SK-N-SH (cell line): ENCODE measurements at places on chromosomes 11 and 22. TPM values are rescaled to one million over a fixed set of nuclear protein-coding genes. Genes with fewer than 3 reads are reported as not detected.

The C11orf65 gene
- polyA plus RNA-seq = 0.07 and 0.29 TPM in 2 replicates

The DSCAML1 gene
- polyA plus RNA-seq = not detected in 2 replicates

The MYEOV gene
- polyA plus RNA-seq = 3.0 and 3.6 TPM in 2 replicates

The MISFA gene
- polyA plus RNA-seq = 2.3 and 2.4 TPM in 2 replicates

DNA sequence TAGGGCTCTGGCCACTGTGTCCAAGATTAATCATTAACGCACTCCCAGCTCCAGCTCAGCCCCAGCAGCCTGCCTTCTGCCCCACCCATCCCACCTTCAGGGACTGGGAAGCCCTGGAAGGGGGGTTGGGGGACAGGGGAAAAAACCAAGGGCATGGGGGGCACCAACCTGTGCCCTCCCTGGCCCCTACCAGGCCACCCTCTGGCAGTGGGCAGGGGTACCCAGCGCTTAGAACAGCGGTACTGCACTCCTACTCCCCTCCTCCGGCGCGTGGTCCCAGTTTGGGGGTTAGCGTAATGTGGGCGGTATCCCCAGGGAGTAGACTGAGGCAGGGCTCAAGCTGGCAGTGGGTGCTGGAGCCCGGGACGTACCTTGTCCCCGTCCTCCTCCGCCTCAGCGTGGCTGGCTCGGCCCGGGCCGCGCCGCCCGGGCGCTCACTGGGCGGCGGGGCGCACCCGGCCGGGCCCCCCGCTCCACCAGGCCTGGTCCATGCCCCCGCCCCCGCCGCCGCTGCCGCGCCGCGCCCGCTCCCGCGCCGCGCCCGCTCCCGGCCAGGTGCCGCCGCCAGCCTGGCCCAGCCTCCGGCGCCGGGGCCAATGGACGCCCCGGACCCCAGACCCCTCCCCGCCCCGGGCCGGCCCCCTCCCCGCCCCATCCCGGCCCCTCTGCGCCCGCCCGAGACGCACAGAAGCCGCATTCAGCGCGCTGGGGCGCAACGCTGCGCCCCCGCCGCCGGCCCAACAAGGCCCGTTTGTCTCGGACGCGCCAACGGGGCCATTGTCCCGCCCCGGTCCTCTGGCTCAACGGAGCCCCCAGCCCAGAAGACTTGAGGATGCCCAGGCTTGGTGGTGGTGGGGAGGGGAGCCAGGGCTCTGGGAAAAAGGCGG is at the start of gene GAL3ST1:
GAL3ST1 (minus strand) TSS at position 571 of the 887 bp plus-strand sequence. CDS start 17,273 bp downstream, outside the sequence.
- peak; percentile 89 for DNase-seq

DNA sequence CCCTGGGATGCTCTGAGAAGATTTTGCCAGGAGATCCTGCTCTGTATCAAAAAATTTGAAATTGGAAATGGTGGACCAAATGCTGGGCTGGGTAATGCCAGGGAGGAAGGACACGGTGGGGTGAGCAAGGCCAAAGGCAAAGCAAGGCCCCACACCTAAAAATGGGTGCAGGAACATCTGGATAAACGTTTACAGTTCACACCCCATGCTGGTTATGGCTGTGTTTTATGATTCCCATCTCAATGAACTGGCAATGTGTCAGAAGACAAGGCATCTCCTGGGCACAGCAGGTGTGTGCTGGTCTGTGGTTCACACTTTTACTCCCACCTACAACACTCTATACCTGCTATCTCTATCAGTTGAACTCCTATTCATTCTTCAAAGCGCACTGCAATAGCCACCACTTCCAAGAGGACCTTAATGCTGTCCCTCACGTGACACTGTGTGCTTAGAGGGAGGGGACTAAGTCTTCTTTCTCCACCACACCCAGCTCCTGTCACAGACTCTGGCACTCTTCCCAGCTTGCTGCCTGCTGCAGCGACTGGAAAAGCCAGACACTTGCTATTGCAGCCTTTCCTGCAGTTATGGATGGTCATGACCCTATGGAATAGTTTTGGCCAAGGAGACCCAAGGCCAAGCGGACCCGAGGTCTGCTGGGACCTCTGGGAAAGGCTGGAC is 277.5 kb downstream of the CTTN start:
- no peak for DNase-seq

DNA sequence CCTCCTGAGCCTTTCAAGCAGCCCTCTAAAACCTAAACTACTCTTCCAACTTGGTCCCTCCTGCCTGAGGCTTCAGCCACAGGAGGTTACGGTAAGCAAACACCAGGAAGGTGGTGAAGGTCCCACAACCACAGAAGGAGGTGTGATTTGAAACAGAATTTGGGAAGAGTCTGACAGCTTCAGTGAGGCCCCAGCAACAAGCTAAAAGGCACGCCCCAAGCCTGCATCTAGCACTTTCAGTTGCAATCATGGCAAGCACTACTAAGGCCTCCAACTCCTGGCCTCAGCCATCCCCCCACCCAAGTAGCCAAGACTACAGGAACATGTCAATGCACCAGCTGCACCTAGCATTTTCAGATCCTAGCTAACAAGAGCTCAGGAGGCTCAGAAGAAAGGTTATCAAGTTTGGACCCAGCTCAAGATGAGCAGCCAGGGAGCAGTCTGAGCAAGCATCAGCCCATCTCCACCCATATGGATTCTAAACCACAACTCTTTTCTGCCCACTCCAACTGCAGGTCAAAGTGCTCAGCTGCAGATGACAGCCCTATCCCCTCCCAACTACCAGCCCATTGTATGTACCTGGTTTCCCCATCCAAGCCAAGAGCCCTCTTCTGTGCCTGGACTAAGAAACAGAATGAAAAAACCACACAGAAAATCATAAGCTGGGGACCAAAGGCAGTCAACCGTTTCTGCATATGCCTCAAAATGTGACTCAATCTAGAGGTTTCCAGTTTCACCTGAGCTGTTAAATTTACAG is 10.4 kb upstream of the AHNAK start:
- no peak for DNase-seq

DNA sequence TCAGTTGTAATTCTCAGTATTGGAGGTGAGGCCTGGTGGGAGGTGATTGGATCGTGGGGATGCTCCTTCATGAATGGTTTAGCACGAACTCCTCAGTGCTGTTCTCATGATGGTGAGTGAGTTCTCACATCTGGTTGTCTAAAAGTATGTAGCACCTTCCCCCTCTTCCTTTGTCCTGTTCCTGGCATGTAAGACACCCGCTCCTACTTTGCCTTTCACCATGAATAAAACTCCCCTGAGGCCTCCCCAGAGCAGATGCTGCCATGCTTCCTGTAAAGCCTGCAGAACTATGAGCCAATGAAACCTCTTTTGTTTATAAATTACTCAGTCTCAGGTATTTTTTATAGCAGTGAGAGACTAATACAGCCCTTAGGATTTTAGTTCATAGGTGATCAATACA is 191.5 kb downstream of the MAML2 start:
- DNase-seq = no peak

DNA sequence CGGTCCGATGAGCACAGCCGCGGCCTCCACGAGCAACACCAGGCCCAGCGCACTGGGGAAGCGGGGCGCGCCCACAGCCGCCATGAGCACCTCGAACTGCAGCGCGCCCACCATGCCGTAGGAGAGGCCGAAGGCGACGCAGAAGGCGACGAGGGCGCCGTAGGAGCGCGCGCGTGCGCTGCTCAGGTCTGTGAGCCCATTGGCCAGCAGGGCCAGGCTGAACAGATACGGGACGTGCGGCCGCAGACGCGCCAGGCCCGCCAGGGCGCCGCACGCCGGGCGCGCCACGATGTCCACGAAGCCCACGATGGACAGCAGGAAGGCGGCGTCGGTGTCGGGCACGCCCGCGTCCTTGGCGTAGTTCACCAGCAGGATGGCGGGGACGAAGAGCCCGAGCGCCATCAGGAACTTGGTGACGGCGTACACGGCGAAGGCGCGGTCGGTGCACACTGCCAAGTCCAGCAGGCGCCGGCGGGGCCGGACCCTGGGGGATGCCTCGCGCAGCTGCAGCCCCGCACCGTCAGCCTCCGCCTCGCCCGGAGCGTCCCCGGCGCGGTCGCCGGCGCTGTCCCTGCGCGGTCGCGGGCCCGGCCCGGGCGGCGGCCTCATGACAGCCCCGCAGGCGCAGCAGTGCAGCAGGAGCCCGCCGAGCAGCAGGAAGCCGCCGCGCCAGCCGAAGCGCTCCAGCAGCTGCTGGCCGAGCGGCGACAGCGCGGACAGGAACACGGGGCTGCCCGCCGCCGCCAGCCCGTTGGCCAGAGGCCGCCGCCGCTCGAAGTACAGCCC is 2.9 kb downstream of the SLC16A8 start:
- DNase-seq = peak; percentile 76

DNA sequence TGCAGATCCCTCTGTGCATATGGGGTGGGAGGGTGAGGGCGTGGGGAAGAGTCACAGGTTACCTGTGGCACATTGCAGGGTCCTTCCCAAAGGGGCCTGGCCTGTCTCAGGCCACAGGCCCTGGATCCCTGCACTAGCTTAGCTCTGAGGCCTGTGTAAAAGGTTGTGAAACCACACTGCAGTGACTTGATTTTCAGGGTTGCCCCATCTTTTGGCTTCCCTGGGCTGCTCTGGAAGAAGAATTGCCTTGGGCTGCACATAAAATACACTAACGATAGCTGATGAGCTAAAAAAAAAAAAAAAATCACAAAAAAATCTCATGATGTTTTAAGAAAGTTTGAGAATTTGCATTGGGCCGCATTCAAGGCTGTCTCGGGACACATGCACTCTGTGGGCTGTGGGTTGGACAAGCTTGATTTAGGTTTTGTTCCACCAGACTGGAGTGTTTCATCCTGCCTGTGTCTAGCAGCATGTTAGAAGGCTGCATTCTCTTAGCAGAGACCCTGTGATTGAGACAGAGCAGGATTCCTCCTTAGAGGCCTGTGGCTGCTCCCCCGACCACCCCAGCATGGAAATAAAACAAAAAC is 35.9 kb upstream of the TREH start:
- no peak for DNase-seq

DNA sequence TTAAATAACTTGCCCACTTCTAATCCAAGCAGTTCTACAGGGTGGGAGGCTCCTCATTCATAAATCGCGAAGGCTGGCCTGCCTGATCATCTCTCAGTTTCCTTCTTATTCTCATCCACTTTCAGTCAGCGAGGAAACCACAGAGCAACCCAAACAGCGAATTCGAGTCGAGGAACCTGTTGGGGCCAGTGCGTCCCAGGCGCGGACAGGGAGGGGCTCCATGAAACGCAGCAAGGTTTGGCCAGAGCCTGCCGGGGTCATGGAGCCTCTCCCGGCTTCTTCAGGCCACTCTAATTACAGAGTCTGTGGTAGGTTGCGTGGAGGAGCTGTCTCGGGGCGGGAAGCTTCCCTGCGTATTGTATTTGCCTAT is 741 bp upstream of the NAV2 start:
- no peak for DNase-seq

DNA sequence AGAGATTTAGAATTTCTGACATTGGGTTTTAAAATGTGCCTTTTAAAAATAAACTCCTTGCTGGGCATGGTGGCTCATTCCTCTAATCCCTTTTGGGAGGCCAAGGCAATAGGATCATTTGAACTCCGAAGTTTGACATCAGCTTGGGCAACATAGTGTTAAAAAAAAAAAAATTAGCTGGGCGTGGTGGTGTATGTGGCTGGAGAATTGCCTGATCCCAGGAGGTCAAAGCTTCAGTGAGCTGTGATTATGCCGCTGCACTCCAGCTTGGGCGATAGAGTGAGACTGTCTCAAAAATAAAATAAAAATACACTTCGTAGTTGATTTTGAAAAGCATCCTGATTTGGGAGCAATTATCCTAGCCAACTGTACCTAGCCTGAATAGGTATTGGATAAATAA is 3.4 kb upstream of the APLP2 start:
- no peak for DNase-seq

DNA sequence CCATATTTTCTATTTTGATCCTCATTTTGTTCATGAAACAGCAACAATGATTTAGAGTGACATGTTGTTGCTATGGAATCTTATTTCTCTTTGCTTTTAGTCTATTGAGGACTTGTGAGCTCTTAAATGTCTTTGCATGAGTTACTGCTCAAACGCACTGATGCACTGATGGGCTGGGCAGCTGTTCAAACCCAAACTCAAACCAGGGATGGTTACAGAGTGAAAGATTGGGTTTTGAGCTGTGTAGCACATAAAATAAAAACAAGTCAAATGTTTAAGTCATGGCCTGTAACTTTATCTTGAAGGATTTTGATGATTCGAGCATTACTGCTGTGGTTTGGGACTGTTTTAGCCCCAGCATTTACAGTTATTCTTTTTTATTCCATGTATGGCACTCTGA is 20.1 kb upstream of the NCAM1 start:
- no peak for DNase-seq

- peak; percentile 61 for DNase-seq
These were observed 6.0 kb upstream of the RAB3IL1 start for GRCh38 chr11:61923166-61924063.

DNA sequence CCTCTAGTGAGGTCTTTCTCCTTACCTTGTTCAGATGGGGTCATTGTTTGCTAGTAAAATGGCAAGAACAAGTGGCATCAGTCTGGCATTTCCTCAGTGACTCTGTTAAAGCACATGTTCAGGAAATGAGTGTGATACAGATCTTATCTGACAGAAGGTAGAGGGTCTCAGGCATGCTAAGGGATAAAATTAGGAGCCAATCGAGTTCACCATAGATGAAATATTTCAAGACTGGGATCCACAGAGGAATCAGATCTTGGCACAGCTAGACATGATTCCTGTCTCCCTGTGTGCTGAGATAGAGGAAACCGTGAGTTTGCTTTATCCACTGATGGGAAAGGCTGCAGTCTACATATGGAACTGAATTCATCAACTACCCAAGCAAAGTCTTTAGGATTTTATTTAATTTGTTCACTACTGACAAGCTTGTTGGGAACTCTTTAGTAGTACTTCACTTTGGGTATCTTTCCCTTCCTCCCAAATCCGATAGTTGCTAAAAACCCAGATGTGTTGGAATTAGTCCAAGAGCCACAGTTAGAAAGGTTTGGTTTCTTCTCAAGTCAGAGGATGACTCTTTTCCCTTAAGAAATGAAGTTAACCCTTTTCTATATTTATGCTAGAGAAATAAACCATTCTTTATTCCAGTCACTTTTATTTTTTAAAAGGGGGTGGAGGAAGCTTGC is 18.4 kb downstream of the FAM118B start:
- DNase-seq = peak; percentile 6

DNA sequence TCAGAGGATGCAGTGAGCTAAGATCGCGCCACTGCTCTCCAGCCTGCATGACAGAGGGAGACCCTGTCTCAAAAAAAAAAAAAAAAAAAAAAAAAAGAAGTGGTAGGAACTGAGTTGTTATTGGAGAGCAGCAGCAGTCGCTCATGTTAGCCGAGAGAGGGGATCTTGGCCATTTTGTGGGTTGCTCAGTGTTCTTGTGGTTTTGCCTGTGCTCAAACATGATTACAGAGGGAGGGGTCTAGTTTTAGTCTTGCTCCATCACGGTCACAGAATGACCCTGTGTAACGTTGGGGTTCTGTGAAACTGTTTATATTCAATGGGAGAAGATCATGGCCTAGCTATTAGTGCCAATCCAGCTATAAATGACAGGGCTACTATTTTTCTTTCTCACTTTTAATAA is 1.9 kb downstream of the DPAGT1 start:
- no peak for DNase-seq
